Neural crest cell (in vitro differentiated cells): ENCODE measurements at places on chromosomes 2 and 18. TPM values are rescaled to one million over a fixed set of nuclear protein-coding genes. Genes with fewer than 3 reads are reported as not detected.

- DNase-seq, result no peak
These were observed 14.4 kb downstream of the CLEC4F start for GRCh38 chr2:70806013-70806412.

The HNMT gene
- total RNA-seq, result 5.2 and 5.5 TPM in 2 replicates

The CHRNG gene
- not detected in 2 replicates for total RNA-seq

- DNase-seq, result no peak
These were observed 49.9 kb downstream of the ALPK2 start for GRCh38 chr18:58578835-58579560.

DNA sequence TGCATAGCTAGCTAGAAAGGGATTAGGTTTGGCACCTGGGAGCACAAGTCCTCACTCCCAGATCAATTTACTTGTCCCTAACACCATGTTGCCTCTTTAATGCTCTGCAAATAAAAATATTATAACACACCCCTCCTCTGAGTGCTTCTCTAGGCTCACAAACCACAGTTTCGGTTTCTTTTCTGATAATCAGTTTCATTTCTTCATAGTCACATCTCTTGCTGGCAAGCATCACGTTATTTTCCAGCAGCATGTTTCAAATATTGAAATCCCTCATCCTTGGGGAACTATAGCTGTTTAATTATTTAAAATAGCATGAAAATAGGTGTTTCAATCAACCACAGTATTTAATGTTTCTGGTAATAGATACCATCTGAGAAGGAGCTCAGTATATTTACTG is 13.9 kb upstream of the SMCHD1 start:
- DNase-seq, result no peak

The ERMN gene
- 0.09 and 0.44 TPM in 2 replicates for total RNA-seq
